ENCODE measurements at places on chromosomes 5 and 9.

- peak; percentile 26 for DNase-seq
Measured at GRCh38 chr5:169615561-169615960, 21.5 kb upstream of the DOCK2 start.

DNA sequence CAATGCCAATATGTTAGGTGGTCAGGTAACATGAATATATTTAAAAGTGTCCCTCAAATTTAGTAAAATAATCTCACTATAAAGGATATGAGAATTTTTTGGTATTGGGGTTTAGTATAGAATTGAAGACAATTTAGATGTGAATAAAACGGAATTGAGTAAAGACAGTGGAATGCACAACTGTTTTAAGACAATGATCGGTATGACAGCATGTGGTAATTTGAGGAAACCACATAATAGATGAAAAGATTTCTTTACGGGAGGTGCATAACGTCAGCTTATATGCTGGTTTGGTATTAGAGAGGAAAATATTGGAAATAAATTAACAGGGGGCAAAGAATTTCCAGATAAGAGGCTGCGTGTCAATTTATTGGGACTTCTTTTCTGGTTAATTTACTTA, 1043.2 kb downstream of the CDH18 start:
- no peak for DNase-seq

DNA sequence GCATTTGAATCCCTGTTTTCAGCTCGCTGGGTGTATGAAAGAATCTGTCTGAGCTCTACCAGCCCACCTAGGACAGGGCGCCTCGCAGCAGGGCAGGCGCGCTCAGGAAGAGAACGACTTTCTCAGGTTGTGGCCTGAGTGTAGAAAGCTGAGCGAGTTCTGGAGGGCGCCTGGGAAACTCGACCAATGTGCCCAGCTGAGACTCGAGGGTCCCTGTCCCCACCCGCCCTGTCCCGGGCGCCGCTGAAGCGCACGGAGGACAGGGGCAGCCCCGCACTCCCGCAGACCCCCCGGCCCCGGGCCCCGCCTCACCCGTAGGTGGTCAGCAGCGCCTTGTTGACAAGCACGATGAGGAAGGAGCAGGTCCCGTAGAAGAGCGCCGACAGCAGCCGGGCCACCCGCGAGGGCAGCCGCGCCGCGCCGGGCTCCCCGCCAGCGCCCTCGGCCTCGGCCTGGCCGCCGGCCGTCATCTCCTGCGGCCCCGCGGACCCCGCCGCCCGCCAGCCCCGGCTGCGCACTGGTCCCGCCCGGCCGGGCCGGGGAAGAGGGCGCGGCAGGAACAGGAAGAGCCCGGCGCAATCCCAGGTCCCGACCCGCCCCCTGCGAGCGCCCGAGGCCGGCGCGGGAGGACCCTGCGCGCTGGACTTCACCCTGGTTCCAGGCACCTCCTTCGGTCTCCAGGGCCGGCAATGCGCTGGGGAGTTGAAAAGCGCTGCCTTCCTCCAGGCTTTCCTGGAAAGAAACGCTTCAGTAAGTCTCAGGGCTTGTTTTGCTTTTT, at the start of gene SLC35D2:
Gene SLC35D2, minus strand, starts transcription at position 547 of the 778 bp plus-strand sequence. Its CDS starts 77 bp downstream, at position 470.
- peak; percentile 41 for DNase-seq

- DNase-seq = no peak
Measured at GRCh38 chr5:146345578-146346366, 7.1 kb downstream of the POU4F3 start.

DNA sequence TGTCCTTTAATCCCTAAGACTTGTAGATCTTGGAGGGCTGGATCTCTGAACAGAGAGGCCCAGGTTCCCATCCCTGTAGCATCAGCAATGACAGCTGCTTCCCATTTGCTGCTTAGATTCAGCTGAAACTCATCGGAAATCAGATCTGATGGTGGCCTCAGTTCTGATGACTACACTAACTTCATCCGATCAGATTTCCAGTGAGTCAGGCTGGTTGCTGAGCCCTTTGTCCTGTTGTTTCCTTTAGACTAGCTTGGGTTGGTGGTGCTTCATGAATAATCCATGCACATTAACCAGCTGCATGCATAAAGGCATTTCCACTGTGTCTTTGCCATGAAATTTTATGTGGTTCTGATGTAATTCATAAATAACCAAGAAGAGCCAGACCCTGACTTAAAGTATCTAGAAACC, 195.2 kb upstream of the TUT7 start:
- DNase-seq = no peak

DNA sequence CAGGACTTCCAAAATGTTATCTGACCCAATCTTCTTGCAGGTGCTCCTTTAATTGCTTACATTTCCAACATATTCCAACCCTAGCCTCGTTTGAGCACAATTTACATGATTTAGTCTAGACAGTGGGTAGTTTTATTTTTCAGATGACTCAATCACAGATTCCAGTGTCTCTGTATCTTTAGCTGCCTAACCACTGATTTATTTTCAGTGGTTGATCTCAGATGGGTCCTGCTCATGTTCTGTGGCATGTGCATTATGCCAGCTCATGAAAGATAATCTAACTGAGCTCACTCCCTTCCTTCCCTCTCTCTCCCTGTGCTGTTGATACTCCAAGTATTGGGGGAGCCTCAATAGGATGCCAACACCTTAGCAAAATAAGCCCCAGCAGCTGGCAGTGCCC, 106.1 kb upstream of the ICE1 start:
- no peak for DNase-seq
